ENCODE measurements at places on chromosomes 12 and 14.
A peak's percentile ranks its signal among the peaks of the same experiment; 100 is the strongest.

DNA sequence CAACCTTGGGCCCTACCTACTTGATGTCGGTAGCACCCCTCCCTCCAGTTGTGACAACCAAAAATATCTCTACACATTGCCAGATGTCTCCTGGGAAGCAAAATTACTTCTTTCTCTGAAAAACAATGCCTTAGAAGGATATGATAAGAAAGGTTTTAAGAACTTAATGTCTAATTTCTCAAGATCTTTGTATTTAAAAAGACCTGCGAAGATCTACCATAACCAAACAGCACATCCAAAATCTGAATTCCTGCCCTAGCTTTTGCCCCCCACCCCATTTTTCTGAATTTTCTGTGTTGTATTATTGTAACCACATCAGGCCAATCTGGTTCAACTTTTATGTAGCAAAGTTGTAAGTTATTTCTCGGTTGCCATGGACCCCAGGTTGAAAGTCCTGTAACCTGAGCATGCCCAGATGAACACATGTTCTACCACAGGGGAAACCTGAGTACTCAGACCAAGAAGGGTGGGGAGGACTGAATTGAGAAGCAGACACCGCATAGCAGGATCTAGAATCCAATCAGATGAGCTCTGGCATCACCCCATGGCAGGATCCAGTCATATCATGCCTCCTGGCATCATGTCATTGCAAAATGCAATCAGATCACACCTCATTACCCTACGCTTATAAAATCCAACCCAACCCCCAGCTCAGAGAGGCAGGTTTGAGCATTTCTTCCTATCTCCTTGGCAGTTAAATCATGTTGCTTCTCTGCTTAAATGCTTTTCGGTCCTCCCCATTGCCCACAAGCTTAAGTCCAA, 8.7 kb downstream of the TMEM253 start:
- no peak for DNase-seq

- DNase-seq: no peak
Observed at GRCh38 chr14:50605766-50606165, 45.8 kb downstream of the ATL1 start.

- no peak for DNase-seq
Observed at GRCh38 chr12:123787466-123787865, 25.4 kb downstream of the DNAH10 start.

- peak; percentile 99 for DNase-seq
Observed at GRCh38 chr12:56645717-56646446, at the start of gene ATP5F1B. Gene ATP5F1B, minus strand, starts transcription at chr12:56645984. Its CDS starts 21 bp downstream, at chr12:56645963.

DNA sequence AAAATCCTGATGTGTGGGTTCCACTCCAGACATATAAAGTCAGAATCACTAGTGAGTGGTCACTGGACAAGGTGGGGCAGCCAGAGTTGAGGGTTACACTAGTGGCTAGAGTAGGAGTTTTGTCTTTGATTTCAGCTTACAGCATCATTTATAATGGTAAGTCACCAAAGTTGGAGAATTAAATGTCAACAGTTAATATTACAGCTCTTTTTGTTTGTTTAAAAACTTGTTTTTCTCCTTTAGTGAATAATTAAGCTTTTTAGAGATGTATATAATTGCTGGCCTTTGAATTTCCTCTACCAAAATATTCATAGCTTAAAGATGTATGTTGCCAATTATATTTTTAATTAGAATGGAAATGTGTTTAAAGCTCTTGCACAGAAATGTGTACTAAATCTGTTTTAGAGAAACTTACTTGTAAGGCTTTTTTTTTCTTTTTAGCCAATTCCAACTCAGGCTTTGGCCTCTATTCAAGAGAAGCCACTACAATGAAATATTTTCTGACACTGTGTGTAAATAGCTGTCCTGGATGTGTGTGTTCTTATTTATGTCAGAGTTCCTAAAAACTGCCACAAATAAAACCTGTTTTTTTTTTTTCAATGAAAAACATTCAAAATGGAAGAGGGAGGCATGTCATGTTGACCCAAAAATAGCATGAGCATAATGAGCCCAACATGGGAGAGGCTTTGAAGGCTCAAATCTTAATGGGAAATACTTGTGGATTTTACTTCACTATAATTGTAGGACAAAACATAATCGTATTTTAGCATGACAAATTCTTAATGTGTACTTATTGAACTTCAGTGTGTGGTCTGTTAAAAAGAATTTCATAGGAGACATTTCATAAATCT, 92.2 kb downstream of the TBC1D30 start:
- DNase-seq: no peak

DNA sequence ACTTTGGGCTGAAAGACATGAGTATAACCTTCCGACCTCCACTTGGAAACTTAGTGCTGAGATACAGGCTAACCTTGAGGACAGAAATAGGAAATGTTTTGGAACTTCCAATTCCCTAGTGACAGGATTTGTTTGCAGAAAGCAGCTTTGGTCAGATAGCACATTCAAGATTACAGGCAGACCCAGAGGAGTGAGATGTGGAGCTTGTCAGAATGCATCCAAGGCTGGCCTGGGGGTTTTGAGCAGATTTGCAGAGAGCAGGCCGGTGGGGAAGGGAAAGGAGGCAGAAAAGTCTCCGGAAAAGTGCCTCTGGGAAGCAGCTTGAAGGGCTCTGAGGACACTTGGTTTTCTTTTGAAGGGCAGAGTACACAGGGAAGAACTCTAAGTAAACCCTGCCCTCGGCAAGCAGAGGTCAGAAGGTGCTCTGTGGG, 180.3 kb downstream of the ETV6 start:
- no peak for DNase-seq

DNA sequence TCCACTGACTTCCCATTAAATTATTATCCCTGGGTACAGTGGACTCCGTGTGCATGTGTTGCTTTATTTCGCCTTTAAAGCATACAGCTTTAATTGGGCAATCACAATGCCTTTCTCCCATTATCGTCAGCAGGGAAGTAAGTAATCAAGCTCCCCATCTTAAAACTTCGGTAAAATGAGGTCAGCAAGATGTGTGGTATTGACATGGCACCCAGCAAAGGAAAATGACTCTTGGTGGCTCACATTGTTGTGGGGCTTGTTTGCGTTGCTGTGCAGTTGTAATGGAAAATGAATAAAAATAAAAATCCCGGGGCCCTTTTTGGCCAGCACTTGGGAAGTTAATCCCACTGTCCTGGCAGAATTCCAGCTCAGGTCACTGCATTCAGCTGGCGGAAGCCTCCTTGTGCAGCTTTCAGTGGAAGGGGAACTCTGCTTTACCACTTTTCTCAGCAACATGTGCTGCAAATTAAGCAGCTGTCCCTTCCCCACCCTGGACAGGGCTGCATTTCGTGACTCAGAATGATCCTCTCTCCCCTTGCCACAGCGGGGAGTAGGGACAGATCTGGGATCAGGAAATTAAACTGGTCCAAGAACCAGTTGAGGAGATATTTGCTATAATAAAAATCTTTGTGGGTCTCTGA, 13.9 kb upstream of the ATP2A2 start:
- no peak for DNase-seq

- peak; percentile 26 for DNase-seq
Observed at GRCh38 chr12:90959538-90960139, 4.7 kb upstream of the CCER1 start.

DNA sequence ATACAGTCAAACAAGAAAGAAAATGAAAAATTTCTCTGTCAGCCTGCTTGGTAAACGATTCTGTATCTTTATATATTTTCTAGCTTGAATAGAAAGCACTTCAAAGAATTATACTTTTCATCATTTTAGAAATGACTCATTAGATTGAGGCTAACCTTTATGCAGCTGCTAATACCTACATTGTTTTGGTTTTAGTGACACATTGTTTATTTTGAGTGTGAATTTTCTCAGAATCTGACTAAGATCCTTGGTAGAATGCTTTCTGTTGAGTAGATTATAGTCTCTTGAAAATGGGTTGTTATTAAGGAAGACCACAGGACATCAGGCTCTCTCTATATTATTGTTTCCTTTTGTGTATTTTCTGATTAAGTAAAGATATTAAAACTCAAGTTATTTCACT, at the start of gene PMCH:
Gene PMCH (minus strand): TSS at position 45 of the 400 bp plus-strand sequence. CDS start 63 bp downstream, outside the sequence.
- peak; percentile 7 for DNase-seq

DNA sequence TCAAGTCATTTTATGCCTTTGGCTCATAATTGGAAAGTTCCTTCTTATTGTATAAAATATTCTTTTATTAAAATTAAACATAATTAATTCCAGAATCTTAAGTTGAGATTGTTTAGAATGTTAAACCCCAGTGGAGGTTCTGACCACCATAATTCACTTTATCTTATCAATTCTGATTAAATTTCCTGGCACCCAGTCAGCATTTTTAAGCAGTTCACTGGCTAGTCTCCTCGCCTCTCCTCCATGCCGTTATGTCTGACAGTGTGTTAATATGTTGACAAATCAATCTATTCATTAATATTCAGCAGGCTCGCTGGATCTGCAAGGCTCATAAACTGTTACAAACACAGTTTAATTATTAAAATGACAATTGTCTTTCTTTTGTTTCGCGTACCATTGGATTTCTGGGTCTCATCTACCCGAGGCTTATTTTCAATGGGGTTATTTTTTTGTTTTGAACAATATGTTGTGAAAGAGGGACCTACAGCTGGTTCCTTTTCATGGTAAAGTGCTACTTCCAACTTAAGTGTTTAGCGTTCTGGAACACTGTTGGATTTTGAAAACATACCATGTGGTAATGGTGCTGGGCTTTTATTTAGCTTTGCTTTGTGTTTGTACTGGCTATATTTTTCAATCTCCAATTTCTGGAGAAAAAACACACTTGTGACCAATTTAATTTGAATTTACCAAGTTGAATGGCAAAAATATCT, 339.7 kb downstream of the PRKD1 start:
- DNase-seq: no peak

- no peak for DNase-seq
Observed at GRCh38 chr12:123160801-123161487, 10.1 kb upstream of the PITPNM2 start.

DNA sequence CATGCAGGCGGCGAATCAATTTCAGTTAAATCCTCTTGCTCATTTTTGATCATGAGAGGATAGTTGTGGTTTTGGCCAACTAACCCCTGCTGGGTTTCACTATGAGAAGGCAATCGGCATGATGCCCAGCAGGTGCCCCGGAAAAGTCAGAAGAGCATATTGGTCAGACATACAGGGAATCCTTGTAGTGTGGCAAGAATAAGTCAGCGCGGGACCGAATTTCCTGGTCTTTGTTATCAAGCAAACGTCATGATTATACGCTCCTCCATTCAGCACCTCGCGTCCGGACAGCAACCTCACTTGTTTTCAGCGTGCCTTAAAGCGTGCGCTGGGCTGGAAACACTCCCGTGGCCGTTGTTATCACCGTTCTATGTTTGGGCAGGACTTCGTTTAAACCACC, 1.8 kb downstream of the TBC1D30 start:
- no peak for DNase-seq

- DNase-seq: no peak
Observed at GRCh38 chr12:131803961-131804521, 24.2 kb upstream of the MMP17 start.

GRCh38 chr12:122869207-122869973, 26.5 kb downstream of the VPS37B start:
- DNase-seq: no peak

DNA sequence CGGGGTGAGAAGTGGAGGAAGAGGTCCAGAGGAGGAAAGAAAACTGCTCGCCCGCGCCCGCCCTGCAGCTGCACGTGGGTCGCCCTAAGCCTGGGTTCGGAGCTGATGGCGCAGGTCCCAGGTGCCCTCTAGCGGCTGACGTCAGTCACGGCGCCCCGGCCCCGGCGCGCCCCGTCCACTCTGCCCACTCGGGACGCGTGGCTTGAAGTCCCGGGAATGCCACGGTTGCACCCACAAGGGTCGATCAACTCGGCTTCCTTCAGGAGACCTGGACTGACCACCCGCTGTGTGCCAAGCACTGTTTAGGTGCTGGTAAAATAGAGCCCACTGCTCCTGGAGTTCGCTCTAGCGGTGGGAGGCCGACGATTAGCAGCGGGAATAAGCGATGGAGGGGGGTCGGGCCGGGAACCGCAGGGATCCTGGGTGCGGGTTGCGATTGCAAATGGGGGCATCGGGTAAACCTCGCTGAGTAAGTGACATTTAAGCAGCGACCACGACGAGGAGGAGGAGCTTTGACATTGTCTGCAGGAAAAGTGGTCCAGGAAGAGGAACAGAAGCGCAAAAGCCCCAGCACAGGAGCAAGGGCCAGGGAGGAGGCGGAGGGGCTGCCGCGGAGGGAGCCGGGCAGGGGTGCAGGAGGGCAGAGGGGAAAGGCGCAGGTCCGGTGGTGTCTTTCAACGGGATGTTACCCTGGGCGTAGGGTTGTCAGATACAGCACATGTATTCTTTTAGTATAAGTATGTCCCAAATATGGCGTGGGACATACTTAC, 5.1 kb upstream of the ZNF839 start:
- peak; percentile 84 for DNase-seq

GRCh38 chr14:69132513-69133181, 20.3 kb downstream of the DCAF5 start:
- no peak for DNase-seq

DNA sequence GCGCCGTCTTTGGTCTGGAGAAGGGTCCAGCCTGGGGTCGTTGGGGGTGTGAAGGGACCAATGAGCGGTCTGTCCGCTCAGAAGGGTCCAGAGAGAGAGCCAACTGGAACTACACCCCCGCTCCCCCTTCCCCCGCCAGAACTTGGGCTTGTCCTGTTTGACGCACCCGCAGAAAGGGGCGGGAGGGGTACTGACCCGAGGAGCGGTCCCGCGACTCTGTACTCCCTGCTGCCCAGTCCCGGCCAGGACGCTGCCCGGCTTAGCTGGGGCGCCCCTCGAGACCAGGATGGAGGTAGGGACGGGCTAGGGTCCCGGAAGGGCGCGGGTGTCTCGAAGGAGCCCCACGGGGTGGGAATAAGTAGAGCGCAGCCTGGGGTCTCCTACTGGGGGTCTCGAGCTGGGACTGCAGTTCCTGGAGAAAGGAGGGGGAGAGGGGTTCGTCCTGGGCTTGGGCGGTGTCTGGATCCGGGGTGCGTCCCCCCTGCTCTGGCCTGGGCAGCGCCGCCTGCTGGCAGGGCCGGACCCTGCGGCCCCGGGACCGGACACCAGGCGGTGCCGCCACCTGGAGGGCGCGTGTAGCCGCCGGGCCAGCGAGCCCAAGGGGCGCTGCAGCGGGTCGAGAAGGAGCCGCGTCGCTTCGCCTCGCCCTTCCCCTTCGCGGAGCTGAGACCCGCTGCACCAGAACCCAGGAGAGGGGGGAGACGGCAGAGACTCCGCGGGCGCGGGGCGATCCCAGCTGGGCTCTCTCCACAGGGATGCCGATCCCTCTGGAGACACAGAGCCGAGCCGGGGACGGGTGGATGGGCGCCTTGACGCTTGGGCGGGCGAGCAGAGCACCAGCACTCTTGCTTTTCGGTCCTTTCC, 3.8 kb upstream of the CACNB3 start:
- peak; percentile 82 for DNase-seq

- DNase-seq: no peak
Observed at GRCh38 chr12:124363353-124363965, 68.6 kb downstream of the RFLNA start.

DNA sequence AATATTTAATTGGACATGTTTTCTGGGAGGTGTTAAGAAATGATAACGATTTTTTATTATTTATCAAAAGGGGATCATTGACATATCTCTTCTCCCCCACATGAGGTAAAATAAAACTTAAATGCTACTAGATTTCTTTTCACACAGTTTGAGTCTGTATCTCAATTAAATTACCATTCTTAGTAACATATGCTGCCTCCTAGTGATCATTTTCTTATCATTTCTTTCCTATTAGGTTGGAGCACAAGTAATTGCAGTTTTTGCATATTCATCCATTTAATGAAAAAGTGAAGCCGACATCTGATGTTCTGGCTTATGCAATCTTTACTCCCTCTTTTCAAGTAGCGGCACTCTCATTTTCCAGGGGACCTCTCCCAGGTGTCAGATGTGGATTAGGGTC, 24.9 kb downstream of the PUS7L start:
- DNase-seq: no peak

Data from RWPE1 (cell line).